NCI-H1694 treated with DMSO at 0.1 percent for 48 hours (cell line): ENCODE measurements at places on chromosomes 1 and 21.

DNA sequence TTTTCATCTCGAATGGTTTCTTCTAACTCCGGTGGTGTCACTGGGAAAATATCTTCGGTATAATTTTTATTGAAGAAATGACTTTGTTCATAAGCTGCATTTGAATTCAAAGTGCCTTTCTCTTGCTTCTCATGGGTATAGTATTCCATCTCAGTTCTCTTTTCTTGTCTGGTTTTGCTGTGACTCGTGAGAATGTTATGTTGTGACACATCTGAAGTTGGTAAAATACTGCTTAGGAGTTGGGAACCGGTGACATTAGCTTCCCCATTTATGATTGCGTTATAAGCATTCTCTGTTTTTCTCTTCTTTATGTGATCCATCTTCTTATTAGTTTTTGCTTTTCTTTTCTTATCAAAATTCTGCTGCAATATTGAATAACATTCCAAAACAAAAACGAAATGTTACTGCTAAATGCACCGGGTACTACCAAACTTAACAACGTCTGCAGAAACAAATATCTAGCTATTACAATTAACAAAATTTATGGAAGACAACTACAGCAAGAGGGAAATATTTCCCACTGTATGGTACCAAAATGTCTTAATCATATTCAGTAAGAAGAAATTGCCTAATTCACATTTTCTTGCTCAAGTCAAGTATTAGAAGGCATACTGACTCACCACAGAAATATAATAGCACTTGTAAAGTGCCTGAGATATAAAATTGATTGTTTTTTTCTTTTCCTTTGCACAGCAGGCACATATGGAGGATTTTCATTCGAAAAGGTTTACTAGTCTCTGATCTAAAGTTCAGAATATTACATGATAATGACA, 15.5 kb downstream of the LRIF1 start:
- no peak for DNase-seq

DNA sequence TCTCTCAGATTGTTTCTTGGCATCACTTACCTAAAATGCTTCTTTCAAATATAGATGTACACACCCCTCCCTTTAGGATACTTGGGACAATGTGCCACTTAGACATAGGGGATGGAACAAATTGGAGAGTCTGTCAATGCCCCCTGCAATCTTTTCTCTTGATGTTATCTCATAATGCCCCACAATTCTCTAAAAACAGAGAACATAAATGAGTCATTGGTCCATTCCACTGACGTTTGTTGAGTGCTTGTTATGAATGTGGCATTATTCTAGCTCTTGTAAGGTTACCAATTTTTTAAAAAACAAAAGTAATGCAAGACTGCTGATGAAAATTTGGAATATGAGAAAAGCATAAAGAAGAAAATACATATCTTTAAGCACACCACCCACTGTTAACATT, 5.6 kb upstream of the SMIM11 start:
- no peak for DNase-seq

GRCh38 chr1:208329300-208329699, 85.1 kb upstream of the PLXNA2 start:
- DNase-seq = no peak

- DNase-seq = no peak
These were observed 79.2 kb downstream of the EPS15 start for GRCh38 chr1:51439895-51440294.

DNA sequence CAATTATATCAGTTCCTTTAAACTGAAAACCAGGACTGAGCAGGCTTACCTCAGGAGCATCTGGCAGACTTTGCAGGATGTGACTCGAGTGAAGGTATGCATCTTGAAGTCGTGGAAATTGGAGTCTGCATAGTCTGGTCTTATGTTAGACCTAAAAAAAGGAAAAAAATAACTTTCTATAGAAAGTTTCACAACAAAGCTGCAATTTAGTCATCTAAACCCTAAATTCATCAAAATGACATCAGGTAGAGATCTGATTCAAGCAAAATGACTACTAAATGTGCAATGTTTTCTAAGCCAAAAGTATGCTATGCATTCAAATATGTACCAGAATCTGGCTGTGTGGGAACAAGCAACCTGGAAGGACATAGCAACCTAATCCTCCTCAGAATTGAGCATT, 260.1 kb downstream of the VAV3 start:
- no peak for DNase-seq

GRCh38 chr1:156554971-156555370, 17.4 kb downstream of the IQGAP3 start:
- DNase-seq = no peak

GRCh38 chr1:56073206-56073605, 506.2 kb downstream of the PLPP3 start:
- DNase-seq = no peak

- DNase-seq = peak; percentile 73
These were observed 73.2 kb upstream of the TRAPPC10 start for GRCh38 chr21:43938751-43939442.

DNA sequence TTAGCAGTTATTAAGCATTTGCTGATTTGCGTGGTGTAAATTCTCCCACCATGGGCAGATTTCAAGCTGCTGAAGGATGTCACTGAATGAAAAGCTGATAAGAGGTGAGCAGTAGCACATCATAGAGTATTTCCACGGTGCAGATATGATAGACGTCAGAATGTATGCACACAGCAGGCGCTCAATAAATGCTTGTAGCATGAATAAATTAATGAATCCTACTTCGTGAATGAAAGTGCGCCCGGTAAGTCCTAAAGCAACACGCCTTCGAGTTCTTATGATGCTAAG, 510 bp upstream of the UBIAD1 start:
- no peak for DNase-seq
